ENCODE measurements at places on chromosomes 5 and 9.

DNA sequence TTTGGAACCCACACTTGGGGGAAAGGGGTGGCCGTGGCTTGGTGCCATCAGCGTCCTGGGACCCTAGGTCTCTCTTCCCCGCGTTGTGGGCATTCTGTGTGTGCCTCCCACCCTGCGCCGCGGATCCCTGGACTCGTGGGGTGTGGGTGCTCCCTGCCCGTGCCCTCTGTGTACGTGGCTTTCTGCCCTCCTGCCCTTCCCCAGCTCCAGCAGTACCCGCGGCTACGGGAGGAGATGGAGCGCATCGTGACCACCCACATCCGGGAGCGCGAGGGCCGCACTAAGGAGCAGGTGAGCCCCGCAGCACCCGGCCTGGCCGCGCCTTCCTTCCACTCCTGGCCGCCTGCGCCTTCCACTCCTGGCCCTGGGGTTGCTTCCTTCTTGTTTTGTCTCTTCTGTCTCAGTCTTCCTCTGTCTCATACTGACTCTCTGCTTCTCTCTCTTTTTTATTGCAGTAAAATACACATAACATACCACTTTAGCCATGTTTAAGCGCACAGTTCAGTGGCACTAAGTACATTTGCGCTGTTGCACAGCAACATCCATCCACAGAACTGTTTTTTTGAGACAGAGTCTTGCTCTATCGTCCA, 30.7 kb downstream of the DNM1 start:
- no peak for DNase-seq
- H3K4me1 ChIP-seq = no peaks in the 10 kb centered on the region
- H3K36me3 ChIP-seq = no peaks in the 10 kb centered on the region
- H3K4me3 ChIP-seq = no peak overlapping the region
- H3K27me3 ChIP-seq = peaks cover 3% of the 10 kb centered on the region

DNA sequence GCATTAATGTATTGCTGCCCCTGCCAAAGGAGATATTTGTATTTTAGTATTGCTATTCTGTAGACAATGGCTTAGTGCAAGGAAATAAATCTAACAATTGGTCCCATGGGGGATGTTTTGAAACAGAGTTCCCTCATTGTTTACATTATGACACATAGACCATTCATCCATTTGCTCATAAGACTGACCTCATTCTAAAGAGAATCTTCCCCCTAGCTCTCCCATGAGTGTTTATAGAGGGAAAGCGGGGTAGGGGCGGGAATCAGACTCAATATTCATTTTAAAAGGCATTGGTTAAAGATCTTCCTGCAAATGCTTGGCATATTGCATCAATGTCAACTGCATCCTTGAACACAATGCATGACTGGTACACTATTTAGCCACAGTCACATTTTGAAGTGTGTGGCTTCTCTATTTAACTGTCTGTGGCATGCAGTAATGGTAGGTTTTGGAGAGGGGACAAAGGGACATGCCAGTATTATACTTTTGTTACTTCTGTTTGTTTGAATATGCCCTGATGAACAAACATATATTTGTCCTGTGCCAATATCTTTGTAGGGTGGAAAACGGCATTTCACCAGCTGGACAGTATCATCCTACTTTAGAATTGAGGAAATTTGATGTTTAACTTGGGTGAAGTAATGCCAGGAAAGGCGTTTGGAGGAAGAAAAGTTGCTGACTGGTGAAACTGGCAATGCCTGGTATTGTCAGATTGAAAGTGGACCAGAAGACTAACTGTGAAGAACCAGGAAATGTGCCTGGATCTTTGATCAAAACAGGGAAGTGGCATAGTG, 84.1 kb upstream of the MEGF10 start:
- H3K36me3 ChIP-seq = no peaks in the 10 kb centered on the region
- H3K4me1 ChIP-seq = no peaks in the 10 kb centered on the region
- H3K27me3 ChIP-seq = peaks cover 6% of the 10 kb centered on the region
- no peak overlapping the region for H3K27ac ChIP-seq
- H3K4me3 ChIP-seq = no peak overlapping the region
- no peak for DNase-seq

DNA sequence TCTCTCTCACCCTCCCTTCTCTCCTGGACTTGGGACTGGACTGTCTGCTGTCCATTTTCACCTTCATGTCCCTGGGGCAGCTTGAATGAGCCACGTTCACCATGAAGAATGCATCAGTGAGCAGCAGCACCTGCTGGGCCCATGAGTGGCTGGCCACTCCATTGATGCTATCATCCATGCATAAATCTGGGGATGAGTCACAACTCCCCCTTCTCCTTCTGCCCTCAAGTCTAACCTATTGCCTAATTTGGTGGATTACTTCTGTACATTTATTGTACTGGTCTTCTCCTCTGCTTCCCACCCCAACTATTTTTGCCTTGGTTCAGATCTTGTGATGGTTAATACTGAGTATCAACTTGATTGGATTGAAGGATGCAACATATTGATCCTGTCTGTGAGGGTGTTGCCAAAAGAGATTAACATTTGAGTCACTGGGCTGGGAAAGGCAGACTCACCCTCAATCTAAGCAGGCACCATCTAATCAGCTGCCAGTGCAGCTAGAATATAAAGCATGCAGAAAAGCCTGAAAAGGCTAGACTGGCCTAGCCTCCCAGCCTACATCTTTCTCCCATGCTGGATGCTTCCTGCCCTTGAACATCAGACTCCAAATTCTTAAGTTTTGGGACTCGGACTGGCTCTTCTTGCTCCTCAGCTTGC, 46.7 kb downstream of the GDNF start:
- H3K4me3 ChIP-seq = no peak overlapping the region
- no peaks in the 10 kb centered on the region for H3K4me1 ChIP-seq
- no peak overlapping the region for H3K27ac ChIP-seq
- no peak for DNase-seq

GRCh38 chr5:43572357-43572756, 15.5 kb upstream of the PAIP1 start:
- no peak overlapping the region for H3K4me3 ChIP-seq
- no peak for DNase-seq
- H3K4me1 ChIP-seq = no peaks in the 10 kb centered on the region
- H3K27ac ChIP-seq = no peak overlapping the region

DNA sequence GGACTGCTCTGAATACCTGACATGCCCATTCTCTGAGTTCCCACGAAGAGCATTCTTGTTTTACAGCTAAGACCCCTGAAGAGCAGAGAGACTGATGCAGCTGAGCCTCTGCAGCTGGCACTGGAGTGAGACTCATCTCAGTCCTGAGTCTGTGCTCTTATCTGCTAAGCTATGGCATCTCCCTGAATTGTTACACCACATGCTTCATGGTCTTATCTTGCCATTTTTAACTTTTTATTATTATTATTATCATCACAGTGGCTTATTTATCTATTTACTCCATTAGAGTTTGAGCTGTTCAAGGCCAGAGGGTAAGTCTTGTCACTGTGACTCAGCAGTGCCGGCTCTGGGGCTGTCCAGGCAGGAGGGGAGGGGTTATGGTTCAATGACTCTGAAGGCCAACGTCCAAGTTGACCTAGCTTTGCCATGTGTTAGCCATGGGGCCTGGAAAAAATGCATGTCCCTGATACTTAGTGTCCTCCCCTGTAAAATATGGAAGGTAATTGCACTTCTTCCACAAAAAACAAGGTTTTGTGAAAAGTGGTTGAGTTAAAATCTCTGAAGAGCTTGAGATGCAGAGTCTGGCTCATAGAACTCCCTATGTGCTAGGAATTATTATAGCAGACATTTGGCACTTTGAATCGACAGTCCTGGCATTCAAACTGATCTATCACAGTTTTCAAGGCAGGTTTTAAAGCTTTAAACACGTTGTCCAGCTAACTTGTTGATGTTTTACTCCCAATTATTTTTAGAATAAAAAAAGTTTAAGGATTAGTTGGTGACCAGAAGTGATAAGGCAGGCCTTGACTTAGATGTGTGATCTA, 94.6 kb downstream of the ALDH1A1 start:
- DNase-seq = no peak
- H3K4me3 ChIP-seq = no peak overlapping the region
- H3K4me1 ChIP-seq = no peaks in the 10 kb centered on the region
- peaks cover 4% of the 10 kb centered on the region for H3K27me3 ChIP-seq

Data from activated T-helper 1 cell treated with anti-CD3 and anti-CD28 coated beads, Interleukin-12 subunit alpha, Interleukin-12 subunit beta, Interleukin-2, Interleukin-4 antibody, amounts not matched to agents 30 ng/mL and 10 ng/mL and 1 ng/mL, durations not matched to agents 14 hours and 24 hours and 36 hours (primary cell).